ENCODE measurements at places on chromosomes 2 and 18.
A peak's percentile ranks its signal among the peaks of the same experiment; 100 is the strongest.

DNA sequence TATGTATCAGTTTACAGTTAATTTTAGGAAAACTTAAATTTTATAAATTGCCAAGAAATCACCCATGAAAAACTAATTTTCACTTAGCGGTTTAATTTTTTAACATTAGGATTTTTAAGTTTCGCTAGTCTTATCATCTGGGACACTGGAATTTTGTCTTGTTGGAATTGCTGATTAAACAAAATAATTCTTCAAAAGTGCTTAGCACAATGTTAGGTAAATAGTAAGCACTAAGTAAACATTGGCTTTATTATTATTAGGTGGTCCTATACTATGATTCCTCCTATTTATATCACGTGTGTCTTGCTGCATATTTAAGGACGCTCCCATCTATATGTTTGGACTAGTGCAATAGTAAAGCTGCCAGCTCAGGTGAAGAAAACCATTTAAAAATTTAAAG lies 54.6 kb upstream of the MAP4K3 start:
- H3K4me3 ChIP-seq = no peak overlapping the region
- no peak overlapping the region for H3K27ac ChIP-seq
- H3K36me3 ChIP-seq = no peaks in the 10 kb centered on the region
- no peaks in the 10 kb centered on the region for H3K27me3 ChIP-seq
- DNase-seq = no peak
- no peaks in the 10 kb centered on the region for H3K4me1 ChIP-seq

DNA sequence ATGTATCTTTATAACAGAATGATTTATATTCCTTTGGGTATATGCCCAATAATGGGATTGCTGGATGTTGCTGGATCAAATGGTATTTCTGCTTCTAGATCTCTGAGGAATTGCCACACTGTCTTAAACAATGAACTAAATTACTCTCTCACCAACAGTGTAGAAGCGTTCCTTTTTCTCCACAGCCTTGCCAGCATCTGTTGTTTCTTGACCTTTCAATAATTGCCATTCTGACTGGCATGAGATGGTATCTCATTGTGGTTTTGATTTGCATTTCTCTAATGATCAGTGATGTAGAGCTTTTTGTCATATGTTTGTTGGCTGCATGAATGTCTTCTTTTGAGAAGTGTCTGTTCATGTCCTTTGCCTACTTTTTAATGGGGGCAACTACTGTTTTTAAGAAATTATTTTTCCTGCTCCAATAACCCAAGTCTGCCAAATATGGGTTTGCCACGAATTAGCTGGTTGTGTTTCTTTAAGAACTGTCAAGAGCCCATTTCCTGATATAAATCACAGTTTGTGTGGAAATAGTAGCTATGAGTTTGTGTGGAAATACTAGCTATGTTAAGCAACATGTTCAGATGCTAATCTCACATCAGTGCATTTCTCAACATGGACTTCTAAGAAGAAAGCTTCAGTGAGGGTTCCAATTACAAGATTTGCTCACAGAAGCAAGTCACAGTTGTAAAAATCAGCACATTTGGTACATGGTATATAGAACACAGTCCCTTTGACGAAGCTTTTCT lies 259.4 kb downstream of the ANAPC1 start:
- no peaks in the 10 kb centered on the region for H3K36me3 ChIP-seq
- no peak overlapping the region for H3K4me3 ChIP-seq
- no peaks in the 10 kb centered on the region for H3K4me1 ChIP-seq
- DNase-seq = no peak

DNA sequence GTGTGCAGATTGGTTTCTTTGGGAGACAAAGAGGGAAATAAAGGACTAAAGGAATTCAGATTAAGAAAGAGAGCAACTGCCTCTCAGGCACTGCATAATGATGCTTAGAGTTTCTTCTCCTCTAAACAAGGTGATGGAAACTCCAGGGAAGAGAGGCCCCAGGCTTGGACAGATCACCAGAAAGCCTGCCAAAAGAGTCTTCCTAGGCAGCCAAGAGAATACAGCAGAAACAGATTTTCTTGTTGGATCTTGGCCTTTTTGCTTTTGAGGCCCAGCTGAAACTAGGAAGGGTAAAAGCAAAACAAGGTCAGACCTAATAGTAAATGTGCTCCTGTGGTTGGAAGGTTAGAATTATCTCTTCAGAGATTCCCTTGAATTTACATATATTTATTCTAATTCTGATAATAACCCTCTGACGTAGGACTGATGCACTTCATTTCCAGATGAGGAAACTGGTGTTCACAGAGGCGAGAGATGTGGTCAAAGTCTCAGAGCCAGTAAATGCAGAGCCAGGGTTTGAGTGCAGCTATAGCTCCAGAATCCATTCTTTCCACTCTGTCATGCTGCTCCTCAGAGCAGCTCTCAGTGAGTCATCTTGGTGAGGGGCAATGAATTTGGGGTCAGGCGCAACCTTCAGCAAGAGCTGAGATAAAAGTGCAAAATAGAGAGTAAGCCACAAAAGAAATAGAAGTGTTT lies 142.3 kb upstream of the FBXO11 start:
- no peak overlapping the region for H3K27ac ChIP-seq
- no peaks in the 10 kb centered on the region for H3K27me3 ChIP-seq
- no peaks in the 10 kb centered on the region for H3K36me3 ChIP-seq
- DNase-seq = no peak
- no peak overlapping the region for H3K4me3 ChIP-seq
- no peaks in the 10 kb centered on the region for H3K4me1 ChIP-seq

DNA sequence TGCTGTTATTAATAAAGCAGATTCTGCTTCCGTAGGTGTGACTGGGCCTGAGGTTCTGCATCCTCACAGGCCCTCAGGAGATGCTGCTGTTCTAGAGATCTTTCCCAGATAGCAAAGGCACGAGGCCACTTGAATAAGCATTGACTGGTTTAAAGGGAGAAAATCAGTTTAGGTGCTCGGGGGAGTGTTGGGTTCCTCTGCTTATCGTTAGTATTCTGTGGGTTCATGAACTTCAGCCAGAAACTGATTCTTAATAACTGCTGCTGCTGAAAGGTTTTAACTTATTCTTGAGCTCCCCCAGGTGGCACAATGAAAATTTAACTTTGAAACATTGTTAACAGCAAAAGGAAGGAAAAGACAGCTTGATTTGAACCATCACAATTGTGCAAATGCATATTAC lies 56.9 kb downstream of the ITGA6 start:
- H3K4me3 ChIP-seq = no peak overlapping the region
- DNase-seq = no peak
- peaks cover 4% of the 10 kb centered on the region for H3K36me3 ChIP-seq

- peak overlapping the region; percentile 58 for H3K27ac ChIP-seq
- DNase-seq = peak; percentile 26
- H3K36me3 ChIP-seq = no peaks in the 10 kb centered on the region
- no peaks in the 10 kb centered on the region for H3K27me3 ChIP-seq
- peak overlapping the region; percentile 61 for H3K4me3 ChIP-seq
These were observed 628 bp downstream of the PPP1R7 start for GRCh38 chr2:241150660-241151530.

- DNase-seq = no peak
- no peaks in the 10 kb centered on the region for H3K36me3 ChIP-seq
- no peaks in the 10 kb centered on the region for H3K4me1 ChIP-seq
- no peaks in the 10 kb centered on the region for H3K27me3 ChIP-seq
These were observed 17.1 kb downstream of the CREB1 start for GRCh38 chr2:207546822-207547221.

- DNase-seq = no peak
- no peaks in the 10 kb centered on the region for H3K27me3 ChIP-seq
- H3K4me1 ChIP-seq = no peaks in the 10 kb centered on the region
- H3K4me3 ChIP-seq = no peak overlapping the region
- no peaks in the 10 kb centered on the region for H3K36me3 ChIP-seq
These were observed 168.9 kb downstream of the DLGAP1 start for GRCh38 chr18:4286256-4286655.

DNA sequence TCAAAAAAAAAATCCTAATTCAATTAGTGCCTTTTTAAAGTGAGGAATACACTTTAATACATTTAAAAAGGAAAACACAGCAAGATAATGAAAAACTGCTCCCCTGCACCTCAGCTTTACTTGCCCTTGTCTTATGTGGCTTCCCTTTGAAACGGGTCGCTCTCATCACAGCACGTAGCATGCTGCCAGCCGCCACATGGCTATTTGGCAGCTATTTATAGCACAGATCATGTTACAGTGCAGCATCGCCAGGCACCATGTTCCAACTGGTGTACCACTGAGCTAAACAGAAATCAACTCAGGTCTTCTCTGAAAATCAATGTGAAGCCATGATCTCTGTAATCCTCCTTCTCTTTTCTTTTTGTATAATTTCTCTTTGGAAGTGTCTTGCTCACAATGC lies 65.1 kb downstream of the TMEM182 start:
- H3K4me3 ChIP-seq = no peak overlapping the region
- peaks cover 5% of the 10 kb centered on the region for H3K4me1 ChIP-seq
- H3K27ac ChIP-seq = no peak overlapping the region
- no peaks in the 10 kb centered on the region for H3K27me3 ChIP-seq
- no peaks in the 10 kb centered on the region for H3K36me3 ChIP-seq
- no peak for DNase-seq

DNA sequence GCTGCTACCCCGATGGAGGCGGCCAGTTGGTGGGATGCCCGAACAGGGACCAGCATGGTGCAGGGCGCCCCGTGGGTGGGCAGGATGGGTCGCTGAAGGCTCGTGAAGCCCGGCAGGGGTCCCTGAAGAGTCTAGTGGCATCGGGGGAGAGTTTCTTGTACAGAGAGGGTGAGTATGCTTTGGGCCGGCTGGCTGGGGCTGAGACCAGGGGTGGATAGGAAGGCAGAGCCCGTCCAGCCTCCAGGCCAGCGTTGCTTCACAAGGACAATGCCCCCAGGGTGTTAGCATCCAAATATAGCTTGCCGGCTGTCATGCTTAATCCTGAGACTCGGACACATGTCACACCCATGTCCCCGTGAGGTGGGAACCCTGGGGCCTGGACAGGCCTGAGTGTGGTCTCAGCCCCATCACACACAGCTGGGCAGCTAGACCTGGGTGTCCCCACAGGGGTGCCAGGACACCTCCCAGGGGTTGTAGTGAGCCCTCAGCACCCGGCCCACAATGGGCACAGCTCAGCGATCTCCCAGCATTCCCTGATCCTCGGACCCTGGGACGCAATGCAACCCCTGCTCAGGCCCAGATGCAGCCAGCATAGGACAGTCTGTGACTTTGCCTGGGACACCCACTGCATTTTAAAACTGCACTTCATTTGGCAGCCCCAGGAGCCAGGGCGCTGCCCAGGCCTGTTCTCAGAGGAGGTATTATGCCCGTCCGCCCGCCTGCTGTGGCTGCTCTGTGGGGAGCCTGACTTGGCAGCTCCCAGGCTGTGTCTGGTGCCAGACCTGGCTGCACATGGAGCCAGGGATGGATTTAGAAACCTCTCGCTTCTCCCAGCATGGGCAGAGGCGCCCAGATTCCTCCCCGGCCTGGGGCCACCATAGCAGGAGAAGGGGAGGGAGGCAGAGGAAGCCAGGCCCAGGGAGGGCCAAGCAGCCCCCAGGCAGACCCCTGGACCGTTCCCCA lies 36.4 kb downstream of the RAMP1 start:
- no peaks in the 10 kb centered on the region for H3K27me3 ChIP-seq
- peak; percentile 89 for DNase-seq
- H3K36me3 ChIP-seq = no peaks in the 10 kb centered on the region
- no peak overlapping the region for H3K4me3 ChIP-seq
- peaks cover 5% of the 10 kb centered on the region for H3K4me1 ChIP-seq
- peak overlapping the region; percentile 85 for H3K27ac ChIP-seq

GRCh38 chr2:46525522-46526155 lies 46.3 kb downstream of the TMEM247 start:
- no peak overlapping the region for H3K4me3 ChIP-seq
- no peak for DNase-seq
- no peaks in the 10 kb centered on the region for H3K27me3 ChIP-seq
- H3K27ac ChIP-seq = no peak overlapping the region
- no peaks in the 10 kb centered on the region for H3K4me1 ChIP-seq

- H3K36me3 ChIP-seq = no peaks in the 10 kb centered on the region
- no peaks in the 10 kb centered on the region for H3K4me1 ChIP-seq
- H3K4me3 ChIP-seq = no peak overlapping the region
- H3K27me3 ChIP-seq = no peaks in the 10 kb centered on the region
- no peak for DNase-seq
- H3K27ac ChIP-seq = no peak overlapping the region
These were observed 446.2 kb downstream of the PIK3C3 start for GRCh38 chr18:42401131-42401673.

GRCh38 chr2:214019973-214020345 lies 390.9 kb upstream of the VWC2L start:
- H3K27ac ChIP-seq = no peak overlapping the region
- no peaks in the 10 kb centered on the region for H3K27me3 ChIP-seq

DNA sequence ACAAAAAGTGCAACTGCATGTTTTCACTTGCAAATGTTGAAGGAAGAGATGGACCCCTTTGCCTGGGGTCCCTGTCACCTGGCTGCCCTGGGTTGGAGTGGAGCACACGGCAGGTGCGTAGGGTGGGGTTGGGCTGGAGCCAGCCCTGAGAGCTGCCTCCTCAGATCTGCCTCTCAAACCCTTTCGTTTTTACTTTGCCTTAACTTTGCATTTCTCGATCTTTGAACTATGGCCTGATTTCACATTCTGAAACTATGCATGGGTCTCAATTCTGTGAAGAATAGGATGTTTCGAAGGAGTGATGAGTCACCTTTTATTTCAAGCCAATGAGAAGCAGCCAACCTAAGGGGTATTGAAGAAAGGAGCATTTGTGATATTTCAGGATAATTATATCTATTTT lies 132.8 kb downstream of the ACOXL start:
- H3K4me1 ChIP-seq = no peaks in the 10 kb centered on the region

GRCh38 chr18:22604390-22604985 lies 186.8 kb upstream of the CTAGE1 start:
- no peaks in the 10 kb centered on the region for H3K27me3 ChIP-seq
- peak; percentile 87 for DNase-seq
- no peaks in the 10 kb centered on the region for H3K36me3 ChIP-seq
- peak overlapping the region; percentile 87 for H3K27ac ChIP-seq

GRCh38 chr2:190528521-190529001 lies 6.0 kb downstream of the NEMP2 start:
- no peak overlapping the region for H3K27ac ChIP-seq
- no peaks in the 10 kb centered on the region for H3K36me3 ChIP-seq
- H3K4me3 ChIP-seq = no peak overlapping the region
- H3K4me1 ChIP-seq = peaks cover 3% of the 10 kb centered on the region
- no peaks in the 10 kb centered on the region for H3K27me3 ChIP-seq

DNA sequence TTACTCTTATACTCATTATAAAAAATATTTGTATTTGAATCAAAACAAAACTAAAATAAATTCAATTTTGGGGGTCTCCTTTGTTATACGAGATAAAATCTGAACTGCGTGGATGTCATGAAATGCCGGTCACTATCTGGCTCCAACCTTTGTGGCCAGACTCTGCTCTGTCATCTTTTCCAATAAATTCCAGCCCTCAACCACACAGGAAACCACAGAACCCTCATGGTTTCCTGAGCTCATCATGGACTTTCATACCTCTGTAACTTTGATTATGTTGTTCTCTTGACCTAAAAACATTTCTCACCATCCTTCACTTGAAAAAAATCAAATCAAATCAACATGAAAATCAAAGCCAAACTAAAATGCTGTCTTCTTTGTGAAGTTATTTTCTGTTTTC lies 724.7 kb downstream of the METTL4 start:
- H3K36me3 ChIP-seq = no peaks in the 10 kb centered on the region
- H3K27ac ChIP-seq = no peak overlapping the region
- no peak overlapping the region for H3K4me3 ChIP-seq
- no peaks in the 10 kb centered on the region for H3K4me1 ChIP-seq

Data from aorta (tissue), 5 donors.